ENCODE measurements at places on chromosomes 11 and 22. TPM values are rescaled to one million over a fixed set of nuclear protein-coding genes. Genes with fewer than 3 reads are reported as not detected.

GRCh38 chr11:3055891-3056290 is 1.3 kb downstream of the CARS1 start:
- DNase-seq, result no peak
- no peak overlapping the region for H3K27ac ChIP-seq
- H3K4me1 ChIP-seq, result peaks cover 35% of the 10 kb centered on the region
- H3K36me3 ChIP-seq, result no peaks in the 10 kb centered on the region
- H3K4me3 ChIP-seq, result peak overlapping the region; percentile 86
- no peaks in the 10 kb centered on the region for H3K27me3 ChIP-seq

MIAT gene
- 2.7 TPM for total RNA-seq

GRCh38 chr11:94281324-94281723 is 23.1 kb upstream of the IZUMO1R start:
- H3K4me3 ChIP-seq, result no peak overlapping the region
- H3K27me3 ChIP-seq, result no peaks in the 10 kb centered on the region
- no peak for DNase-seq
- no peaks in the 10 kb centered on the region for H3K4me1 ChIP-seq
- no peaks in the 10 kb centered on the region for H3K36me3 ChIP-seq

DDIAS gene
- total RNA-seq, result 1.5 TPM

DNA sequence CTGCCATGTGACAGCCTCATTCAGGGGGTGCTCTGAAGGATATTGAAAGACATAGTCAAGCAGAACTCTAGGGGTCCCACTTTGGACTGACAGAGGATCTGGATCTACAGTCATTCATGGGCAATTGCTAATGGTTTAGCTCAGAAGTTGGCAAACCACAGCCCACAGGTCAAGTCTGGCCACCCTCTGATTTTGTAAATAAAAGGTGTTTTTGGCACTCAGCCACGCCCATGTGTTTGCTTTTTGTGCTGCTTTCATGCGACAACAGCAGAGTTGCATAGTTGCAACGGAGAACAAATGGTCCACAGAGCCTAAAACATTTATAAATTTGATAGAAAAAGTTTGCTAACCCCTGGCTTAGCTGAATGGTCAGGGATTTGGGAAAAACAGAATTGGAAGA is 41.7 kb downstream of the RPS6KA4 start:
- no peaks in the 10 kb centered on the region for H3K27me3 ChIP-seq
- H3K4me3 ChIP-seq, result no peak overlapping the region

- no peaks in the 10 kb centered on the region for H3K27me3 ChIP-seq
- H3K4me1 ChIP-seq, result no peaks in the 10 kb centered on the region
- DNase-seq, result no peak
- no peak overlapping the region for H3K4me3 ChIP-seq
- no peak overlapping the region for H3K27ac ChIP-seq
Observed at GRCh38 chr11:31764261-31764660, 46.9 kb downstream of the PAX6 start.

- no peak overlapping the region for H3K27ac ChIP-seq
- H3K27me3 ChIP-seq, result no peaks in the 10 kb centered on the region
- H3K4me3 ChIP-seq, result no peak overlapping the region
- H3K4me1 ChIP-seq, result peaks cover 47% of the 10 kb centered on the region
Observed at GRCh38 chr11:3047637-3048036, 9.6 kb downstream of the CARS1 start.

Data from vagina (tissue), 2 donors.